ENCODE measurements at places on chromosomes 6 and 20.

DNA sequence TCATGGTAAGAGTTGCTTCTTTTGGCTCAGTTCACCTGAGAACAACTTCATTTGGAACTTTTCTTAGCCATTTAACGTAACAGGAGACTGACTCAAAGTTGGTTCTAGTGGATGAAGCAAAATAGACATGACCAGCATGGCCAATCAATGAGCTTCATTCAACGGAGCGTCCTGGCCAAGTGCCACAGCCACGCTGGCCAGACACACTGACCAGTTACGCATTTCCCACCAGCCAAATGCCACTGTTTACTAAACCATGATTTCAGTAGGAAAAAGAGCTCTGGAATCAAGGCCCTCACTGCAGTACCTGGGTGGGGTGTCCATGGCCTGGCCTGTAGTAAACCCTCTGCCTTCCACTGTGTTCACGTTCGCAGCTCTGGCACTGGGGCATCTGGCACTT lies 80.4 kb downstream of the POPDC3 start:
- no peak for DNase-seq

- no peak for DNase-seq
These were observed 17.4 kb downstream of the HECA start for GRCh38 chr6:139152088-139152891.

DNA sequence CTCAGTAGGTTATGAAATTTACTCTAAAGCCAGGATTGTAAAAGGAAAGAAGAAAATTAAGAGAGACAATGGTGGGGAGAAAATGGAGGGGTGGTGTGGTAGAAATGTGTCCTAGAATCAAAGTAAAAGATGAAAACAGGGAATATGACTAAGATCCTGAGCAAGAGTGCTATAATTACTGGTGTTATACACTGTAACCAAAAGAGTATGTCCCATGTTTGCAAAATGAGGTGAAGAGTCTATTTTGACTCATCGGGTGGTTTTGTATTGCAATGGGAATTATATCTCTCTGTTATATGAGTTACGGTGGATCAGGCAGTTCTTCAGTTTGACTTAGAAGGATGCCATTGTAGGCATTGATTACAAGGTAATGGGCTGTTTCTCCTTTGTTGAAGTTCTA lies 8.5 kb downstream of the L3MBTL3 start:
- DNase-seq = no peak

GRCh38 chr6:83047065-83047754 lies 18.4 kb downstream of the UBE3D start:
- DNase-seq = no peak

DNA sequence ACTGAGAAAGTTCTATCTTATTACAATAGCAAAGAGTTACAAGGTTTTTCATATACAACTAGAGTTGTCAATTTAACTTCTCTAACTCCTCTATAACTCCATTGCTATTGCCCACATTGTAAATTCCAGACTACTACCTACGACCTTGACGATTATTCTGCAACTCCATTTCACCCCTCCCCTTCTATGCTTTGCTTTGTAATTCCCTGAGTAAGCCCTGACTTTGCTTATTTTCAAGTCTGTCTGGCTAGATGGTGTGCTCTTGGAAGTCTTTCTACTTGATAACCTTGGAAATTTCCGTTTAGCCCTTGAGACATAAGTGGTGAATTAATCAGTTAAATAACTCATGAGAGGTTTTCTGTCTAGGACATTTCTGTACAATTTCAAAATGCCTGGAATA lies 161.4 kb downstream of the C6orf58 start:
- DNase-seq = no peak

GRCh38 chr6:28738396-28738765 lies 185.4 kb downstream of the TRIM27 start:
- DNase-seq = no peak

DNA sequence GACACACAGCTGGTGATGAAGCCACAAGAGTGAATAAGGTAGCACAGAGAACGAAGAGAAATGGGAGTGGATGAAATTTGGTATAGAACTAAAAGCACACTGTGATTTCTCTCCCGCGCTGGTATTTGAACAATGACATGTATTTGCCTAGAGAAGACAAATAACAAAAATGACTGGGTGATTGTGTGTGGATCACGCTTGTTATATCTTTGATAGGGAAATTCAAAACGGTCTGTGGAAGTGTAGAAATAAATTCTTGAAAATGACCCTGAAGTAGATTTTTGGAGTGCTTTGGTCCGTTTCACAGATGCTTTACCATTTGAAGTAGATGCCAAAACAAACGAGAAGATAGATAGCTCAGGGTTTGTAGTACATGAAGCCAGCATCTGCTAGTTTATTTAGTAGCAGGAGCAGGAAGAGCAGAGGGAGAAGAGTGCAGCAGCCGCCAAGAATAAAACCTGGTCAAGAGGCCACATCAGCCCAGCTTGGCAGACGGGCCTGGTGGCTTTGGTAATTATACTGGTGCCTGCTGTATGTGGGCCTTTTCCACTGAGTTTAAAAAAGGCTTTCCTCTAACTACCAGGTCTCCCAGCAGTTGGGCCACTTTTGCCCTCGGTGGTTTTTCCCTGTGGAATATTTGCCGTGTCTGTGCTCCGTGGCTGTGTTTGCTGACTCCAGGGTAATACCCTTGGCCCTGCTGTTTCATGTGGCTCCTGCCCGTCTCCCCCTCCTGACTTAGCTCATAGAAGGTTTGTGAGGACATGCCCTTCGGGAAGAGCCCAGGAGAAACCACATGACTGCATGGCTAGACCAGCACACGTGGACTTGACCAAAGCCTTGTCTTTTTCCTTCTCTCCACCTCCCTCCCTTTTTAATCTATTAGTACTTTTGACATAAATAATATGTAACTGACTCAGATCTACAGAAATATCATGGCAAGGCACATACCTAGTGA lies 294.0 kb downstream of the SOX4 start:
- no peak for DNase-seq

GRCh38 chr6:38364127-38364526 lies 275.6 kb downstream of the BTBD9 start:
- no peak for DNase-seq

DNA sequence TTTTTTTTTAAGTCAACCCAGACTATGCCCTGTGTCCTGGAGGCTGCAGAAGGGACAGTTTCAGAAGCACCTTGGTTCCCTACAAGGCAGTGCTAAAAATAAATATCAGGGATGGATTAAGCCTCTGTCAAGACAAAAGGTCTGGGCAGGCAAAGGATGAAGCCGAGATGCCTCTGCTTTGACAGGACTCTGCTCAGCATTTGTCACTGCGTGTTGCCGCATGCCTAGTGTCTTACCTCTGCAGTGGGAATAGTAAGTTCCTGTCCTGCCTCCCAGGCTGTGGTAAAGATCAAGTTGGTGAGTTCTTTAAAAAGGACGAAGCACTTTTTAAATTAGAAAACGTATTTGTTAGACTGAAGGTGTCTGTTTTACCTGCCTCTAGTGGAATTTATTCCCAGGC lies 15.1 kb downstream of the AAR2 start:
- no peak for DNase-seq

GRCh38 chr6:165906-166305 lies 126.4 kb upstream of the DUSP22 start:
- no peak for DNase-seq

DNA sequence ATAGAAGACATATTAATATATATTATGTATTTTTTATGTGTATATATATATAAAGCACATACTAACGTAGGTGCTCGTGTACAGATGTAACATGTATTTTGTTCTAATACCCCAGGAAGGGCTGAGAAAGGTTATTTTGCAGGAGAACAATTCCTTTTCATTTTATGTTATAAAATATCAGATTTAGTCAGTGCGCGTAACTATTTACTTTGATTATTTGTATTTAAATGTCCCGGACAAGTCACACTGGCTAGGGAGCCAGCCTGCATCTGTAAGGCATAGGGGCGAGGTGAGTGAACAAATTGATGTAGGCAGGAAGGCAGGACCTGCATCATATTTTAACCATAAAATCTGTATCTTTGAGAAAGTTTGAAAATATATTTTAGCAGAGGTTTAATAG lies 74.1 kb downstream of the BMP7 start:
- DNase-seq = no peak

DNA sequence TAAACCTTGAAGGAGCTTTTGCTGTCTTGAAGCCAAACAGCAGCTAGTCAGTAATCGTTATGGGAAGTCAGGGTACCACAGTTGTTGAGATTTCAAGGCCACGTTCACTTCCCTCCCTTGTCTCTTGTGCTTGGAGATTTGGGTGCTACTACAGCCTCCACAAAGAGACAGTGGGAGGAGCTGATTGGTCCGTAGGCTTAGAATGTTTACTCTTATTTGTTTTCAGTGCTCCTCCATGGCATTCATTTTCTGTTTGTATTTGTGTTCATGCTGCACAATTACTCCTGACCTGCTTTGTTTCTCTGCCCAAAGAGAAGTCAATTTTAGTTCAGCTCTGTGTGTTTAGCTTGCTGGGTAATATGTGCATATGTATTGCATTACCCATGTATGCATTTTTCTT lies 147.7 kb downstream of the PRL start:
- DNase-seq = no peak

GRCh38 chr6:25017932-25018567 lies 82.3 kb upstream of the RIPOR2 start:
- peak; percentile 71 for DNase-seq

- no peak for DNase-seq
These were observed 12.7 kb downstream of the LRRN4 start for GRCh38 chr20:6040958-6041807.

DNA sequence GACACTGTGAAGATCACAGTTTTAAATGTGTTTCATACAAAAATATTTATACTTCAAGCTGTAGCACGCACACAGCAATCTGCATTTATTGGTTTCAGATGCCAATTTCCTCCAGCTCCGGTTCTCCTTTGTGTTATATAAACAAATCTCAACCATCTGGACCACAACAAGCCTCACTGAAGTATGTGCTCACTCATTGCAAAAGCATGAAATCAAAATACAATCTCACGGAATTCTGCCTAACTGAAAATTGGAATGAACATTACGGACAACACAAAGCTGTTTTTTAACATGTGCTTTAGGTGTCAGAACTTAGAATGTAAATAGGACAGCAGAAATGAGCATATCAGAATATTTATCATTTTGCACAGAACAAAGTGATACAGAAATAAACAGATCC lies 38.0 kb downstream of the RCAN2 start:
- no peak for DNase-seq

- no peak for DNase-seq
These were observed 157.4 kb downstream of the TSHZ2 start for GRCh38 chr20:53129563-53129962.

DNA sequence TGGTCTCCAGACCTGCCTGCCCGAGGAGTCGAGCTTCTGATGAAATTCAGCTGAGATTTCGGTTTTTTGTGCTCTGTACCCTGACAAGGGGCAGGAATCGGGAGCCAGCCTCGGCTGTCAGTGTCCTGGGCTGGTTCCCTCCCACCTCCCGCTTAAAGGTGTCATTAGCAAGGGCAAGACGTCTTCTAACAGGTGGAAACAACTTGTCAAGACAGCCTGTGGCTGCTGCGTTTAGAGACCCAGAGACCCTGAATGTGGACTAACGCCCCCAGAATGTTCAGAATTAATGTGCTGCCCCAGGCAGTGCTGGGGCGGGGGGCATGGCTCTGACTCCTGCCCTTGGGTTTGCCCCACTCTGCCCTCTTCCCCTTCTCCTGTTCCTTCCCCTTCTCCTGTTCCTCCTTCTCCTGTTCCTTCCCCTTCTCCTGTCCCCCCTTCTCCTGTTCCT lies 69.7 kb downstream of the PHACTR3 start:
- DNase-seq = no peak

GRCh38 chr6:143465546-143465945 lies 14.9 kb downstream of the PEX3 start:
- DNase-seq = no peak

DNA sequence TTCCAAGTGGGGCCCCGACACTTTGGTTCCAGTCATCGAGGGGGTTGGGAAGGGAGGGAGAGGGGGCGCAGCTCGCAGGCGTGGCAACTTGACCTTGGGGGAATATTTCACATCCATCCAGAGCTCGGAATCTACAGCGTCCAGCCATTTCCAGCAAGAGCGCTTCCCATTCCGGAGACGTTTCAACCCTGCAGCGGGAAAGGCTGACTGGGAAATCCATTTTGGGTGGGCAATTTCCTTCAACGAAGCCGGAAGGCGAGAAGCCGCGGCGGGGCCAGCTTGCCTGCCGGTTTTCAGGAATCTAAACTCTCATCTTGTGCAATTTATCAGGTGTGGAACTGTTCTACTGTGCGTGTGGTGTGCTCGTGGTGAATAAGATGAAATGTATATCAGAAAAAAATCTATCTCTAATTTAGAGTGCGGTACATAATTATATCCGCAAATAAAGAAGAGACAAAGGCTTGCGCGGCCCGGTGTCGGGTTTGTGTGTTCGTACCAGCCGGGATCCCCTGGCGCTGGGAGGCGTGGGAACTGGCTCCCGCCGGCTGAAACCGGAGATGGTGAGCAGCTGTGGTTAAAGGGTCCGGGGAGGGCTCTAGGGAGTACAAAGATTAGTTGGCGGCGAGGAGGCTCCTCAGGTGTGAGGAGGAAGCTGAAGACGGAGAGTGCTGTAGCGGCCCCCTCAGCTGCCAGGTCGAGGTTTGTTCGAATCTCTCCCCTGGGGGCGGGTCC lies 4.8 kb downstream of the SLC32A1 start:
- no peak for DNase-seq

DNA sequence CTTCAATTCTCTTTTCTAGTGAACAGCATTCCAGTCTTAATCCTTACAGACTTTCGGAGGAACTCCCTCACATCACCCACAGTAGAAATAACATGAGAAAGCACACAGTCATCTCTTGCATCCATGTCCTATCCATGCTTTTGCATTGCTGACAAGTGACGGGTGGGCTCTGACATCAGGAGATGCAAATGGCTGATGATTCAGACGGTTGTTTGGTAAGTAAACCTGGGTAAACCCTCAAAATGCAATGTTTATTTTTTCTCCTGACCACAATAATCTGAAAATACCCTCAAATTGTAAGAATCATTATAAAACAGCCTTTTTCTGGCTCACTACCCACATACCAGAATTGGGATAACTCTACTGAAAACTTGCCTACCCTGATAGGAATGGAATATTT lies 792.0 kb downstream of the MAFB start:
- no peak for DNase-seq

DNA sequence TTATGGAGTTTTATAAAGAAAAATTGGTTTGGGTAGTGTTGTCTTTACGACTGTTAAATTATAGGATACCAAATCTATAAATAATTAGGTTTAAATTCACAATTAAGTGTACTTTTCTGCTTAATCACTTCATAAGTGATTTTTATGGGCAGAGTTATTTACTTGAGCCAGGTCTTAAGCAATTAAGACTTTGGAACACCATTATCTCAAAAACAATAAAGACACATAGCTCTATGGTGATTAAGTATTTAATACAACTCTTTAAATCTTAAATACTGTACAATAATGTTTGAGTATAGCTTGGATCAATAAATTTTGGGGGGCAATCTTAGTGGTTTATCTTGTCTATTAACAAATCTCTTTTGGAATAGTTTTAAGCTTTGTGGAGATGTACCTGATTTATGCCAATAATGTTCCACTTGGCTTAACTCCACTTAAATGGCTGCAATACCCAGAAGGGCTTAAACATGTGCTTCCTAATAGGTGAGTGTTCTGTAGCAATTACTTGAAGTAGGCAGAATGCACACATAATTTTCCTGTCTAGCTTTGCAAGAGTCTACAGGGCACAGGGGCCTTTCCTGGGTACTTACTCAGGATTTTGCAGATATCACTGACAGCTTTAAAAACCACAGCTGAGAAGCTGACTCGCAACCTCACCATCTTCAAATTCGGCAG lies 7.5 kb downstream of the FERMT1 start:
- no peak for DNase-seq
